ENCODE measurements at places on chromosomes 1 and 21. TPM values are rescaled to one million over a fixed set of nuclear protein-coding genes. Genes with fewer than 3 reads are reported as not detected.

- peaks cover 5% of the 10 kb centered on the region for H3K4me1 ChIP-seq
- no peaks in the 10 kb centered on the region for H3K36me3 ChIP-seq
- no peak for DNase-seq
Observed at GRCh38 chr1:56469640-56470371, 109.6 kb downstream of the PLPP3 start.

The S100A1 gene
- total RNA-seq, result not detected

DNA sequence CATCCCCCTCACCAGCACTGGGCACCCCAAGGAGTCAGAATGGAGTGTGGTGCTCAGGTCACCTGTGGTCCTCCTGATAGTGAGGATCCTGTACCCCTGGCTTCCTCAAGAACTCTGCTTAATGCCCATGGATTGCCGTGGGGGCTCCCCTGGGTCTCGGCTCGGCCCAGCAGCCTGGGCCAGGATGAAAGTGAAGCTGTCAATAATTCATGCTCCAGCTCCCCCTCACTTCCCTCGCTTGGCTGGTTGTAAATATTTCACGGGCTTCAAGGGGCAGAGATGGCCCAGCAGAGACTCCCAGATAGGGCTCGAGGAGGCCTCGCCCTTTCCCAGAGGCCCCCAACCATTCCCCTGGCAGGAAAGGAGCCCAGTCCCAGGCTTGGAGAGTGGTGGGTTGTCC lies 42.6 kb upstream of the KCNA10 start:
- H3K36me3 ChIP-seq, result no peaks in the 10 kb centered on the region
- no peak overlapping the region for H3K27ac ChIP-seq
- no peaks in the 10 kb centered on the region for H3K27me3 ChIP-seq
- no peak for DNase-seq
- no peak overlapping the region for H3K4me3 ChIP-seq

The PTGFR gene
- total RNA-seq, result 1.1 TPM

The DCDC2B gene
- 0.85 TPM for total RNA-seq

The ZBTB8B gene
- total RNA-seq, result not detected
